ENCODE measurements at places on chromosomes 6 and 20. TPM values are rescaled to one million over a fixed set of nuclear protein-coding genes. Genes with fewer than 3 reads are reported as not detected.

The ARFGEF3 gene
- not detected for total RNA-seq

The ZSCAN9 gene
- total RNA-seq: 0.91 TPM

The SCRT2 gene
- total RNA-seq: not detected

The NKAIN4 gene
- not detected for total RNA-seq

The AKAP12 gene
- 0.30 TPM for total RNA-seq

The C6orf15 gene
- total RNA-seq: not detected

The PARD6B gene
- 5.0 TPM for total RNA-seq

The MEI4 gene
- not detected for total RNA-seq

The PPIL6 gene
- 0.91 TPM for total RNA-seq

DNA sequence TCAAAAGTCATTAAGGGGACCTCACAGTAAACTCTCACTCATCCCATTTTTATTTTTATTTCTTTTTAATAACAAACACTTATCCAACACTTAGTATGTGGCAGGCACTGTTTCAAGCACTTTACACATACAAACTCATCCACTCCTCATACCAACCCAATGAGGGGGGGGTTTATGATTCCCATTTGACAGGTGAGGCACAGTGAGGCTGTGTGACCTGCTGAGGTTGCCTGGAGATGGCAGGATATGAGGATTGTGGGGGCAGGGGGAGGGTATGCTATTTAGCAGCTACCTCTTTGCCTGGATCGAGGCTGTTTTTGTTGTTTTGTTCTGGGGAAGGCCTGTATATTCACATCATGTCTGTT lies 219.8 kb downstream of the KIF16B start:
- H3K27ac ChIP-seq: no peak overlapping the region
- no peak overlapping the region for H3K4me3 ChIP-seq
- no peaks in the 10 kb centered on the region for H3K36me3 ChIP-seq
- DNase-seq: no peak
- H3K4me1 ChIP-seq: no peaks in the 10 kb centered on the region

- H3K27ac ChIP-seq: peak overlapping the region; percentile 37
- no peaks in the 10 kb centered on the region for H3K36me3 ChIP-seq
- peak; percentile 31 for DNase-seq
- H3K27me3 ChIP-seq: no peaks in the 10 kb centered on the region
- peaks cover 16% of the 10 kb centered on the region for H3K4me1 ChIP-seq
- peak overlapping the region; percentile 67 for H3K4me3 ChIP-seq
Measured at GRCh38 chr6:70651326-70651905, 16.3 kb upstream of the SMAP1 start.

DNA sequence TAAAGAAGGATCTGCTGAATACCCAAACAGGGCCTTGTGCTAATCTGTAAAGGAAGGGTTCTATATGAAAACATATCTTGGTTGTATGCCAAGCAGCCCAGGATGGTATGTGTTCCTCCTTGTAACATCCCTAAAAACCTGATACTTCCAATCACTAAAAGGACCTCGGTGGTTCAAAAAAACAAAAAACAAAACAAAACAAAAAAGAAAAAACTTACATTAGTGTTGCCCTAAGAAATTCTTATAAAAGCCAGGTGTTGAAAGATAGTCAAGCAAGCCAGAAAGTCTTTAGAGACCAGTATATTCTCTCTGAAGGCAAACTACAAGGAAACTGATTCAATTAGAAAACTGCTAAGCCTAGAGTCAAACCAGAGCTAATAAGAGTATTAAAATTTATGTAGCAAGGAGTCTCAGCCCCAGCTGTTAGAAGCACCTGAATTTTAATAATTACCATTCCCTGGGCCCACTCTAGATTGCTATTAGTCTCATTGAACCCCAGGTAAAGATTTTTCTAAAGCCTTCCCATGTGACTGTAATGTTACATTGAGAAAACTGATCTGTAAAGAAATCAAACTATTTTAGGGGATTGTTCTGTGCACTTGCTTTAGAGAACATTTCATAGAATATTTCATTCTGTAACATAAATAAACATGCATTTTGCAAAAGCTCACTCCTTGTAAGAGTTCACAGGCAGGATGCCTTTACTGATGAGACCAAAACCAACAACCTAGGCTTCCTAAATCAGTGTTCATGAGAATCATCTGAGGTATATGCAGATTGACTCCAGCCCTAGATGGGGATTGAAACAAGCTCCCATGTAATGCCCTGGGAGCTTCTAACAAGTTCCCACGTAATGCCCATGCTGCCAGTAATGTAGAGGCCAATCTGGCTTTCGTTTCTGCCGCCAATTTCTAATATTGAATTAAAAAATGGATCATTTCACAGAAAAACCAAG lies 95.2 kb upstream of the BTN3A2 start:
- DNase-seq: no peak
- H3K27me3 ChIP-seq: no peaks in the 10 kb centered on the region
- no peaks in the 10 kb centered on the region for H3K36me3 ChIP-seq
- H3K27ac ChIP-seq: peak overlapping the region; percentile 91
- peak overlapping the region; percentile 98 for H3K4me3 ChIP-seq

GRCh38 chr6:71388068-71388744 lies 99.6 kb downstream of the OGFRL1 start:
- H3K36me3 ChIP-seq: no peaks in the 10 kb centered on the region
- no peak overlapping the region for H3K27ac ChIP-seq
- no peaks in the 10 kb centered on the region for H3K4me1 ChIP-seq
- no peaks in the 10 kb centered on the region for H3K27me3 ChIP-seq

DNA sequence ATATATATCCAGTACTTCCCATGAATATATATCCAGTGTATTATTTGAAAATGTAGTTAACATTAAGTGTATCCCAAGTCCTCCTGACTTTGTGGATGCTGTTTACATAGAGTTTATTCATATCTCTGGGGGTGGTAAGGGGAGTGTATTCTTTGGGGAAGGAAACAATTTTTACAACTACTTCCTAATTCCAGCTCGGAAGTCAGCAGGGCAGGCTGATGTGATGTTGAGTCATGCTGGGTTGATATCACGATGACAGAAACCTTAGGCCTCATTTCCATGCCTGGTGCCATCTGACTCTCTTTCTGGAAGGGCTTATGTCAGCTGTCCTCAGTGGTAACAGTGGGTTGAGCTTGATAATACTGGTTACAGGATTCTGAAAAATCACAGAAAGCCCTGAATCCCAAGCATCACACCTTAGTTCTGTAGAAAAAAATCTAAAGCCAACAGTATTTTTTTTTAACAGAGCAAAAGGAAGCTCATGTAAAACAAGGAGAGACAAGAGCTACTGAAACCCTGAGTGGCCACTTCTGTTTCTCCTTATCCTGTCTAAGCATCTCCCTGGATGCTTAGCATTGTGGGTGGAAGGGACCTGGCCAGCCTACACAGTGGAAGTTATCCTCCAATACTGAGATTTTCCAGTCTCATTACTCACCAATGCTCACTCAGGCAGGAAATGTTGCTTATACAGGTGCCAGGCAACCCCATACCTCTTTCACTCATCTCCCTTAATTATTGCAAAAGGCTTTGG lies 75.2 kb upstream of the IYD start:
- no peak overlapping the region for H3K4me3 ChIP-seq
- H3K27ac ChIP-seq: no peak overlapping the region
- H3K4me1 ChIP-seq: no peaks in the 10 kb centered on the region
- no peaks in the 10 kb centered on the region for H3K36me3 ChIP-seq

DNA sequence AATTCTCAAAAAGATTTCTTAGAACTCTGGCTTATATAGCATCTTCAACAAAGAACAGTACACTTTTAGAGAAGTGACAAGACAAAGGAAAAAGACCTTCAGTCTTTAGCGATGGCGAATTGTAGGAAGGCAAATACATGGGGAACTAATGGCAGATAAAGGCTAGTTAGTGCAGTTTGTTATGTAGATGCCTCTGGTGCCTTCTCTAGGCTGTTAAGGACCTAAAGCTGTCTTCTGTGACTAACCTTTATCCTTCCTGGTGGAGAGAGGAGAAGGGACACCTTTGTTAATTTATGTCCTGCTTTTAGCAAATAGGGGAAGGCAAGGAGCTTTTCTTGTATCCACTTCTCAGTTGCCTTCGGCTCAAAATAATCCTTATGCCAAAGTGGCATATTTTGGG lies 7.2 kb downstream of the ANKRD6 start:
- no peak overlapping the region for H3K27ac ChIP-seq
- H3K4me1 ChIP-seq: no peaks in the 10 kb centered on the region
- DNase-seq: no peak
- no peaks in the 10 kb centered on the region for H3K27me3 ChIP-seq
- no peak overlapping the region for H3K4me3 ChIP-seq

DNA sequence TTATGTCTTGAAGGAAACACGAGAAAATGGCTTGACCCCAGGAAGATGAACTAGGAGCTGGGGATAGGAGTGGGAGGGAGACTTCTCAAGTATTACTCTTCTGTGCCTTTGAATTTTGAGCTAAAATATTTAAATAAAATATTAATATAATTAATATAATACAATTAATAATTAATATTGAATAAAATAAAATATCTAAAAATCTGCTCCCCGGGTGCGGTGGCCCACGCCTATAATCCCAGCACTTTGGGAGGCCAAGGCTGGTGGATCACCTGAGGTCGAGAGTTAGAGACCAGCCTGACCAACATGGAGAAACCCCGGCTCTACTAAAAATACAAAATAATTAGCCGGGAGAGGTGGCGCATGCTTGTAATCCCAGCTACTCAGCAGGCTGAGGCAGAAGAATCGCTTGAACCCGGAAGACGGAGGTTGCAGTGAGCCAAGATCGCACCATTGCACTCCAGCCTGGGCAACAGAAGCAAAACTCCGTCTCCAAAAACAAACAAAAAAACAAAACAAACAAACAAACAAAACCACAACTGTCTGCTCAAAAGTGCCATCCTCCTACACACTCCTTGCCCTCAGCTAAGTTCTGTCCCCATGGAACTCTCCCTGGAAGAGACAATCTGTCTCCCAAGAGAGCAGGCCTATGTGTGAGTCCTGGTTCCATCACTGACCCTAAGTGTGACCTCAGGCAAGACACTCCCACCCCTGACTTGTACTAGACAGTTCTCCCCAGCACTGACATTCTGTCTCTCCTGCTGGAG lies 13.7 kb upstream of the TRIB3 start:
- H3K4me3 ChIP-seq: no peak overlapping the region
- no peaks in the 10 kb centered on the region for H3K27me3 ChIP-seq
- no peak for DNase-seq
- H3K4me1 ChIP-seq: peaks cover 20% of the 10 kb centered on the region

DNA sequence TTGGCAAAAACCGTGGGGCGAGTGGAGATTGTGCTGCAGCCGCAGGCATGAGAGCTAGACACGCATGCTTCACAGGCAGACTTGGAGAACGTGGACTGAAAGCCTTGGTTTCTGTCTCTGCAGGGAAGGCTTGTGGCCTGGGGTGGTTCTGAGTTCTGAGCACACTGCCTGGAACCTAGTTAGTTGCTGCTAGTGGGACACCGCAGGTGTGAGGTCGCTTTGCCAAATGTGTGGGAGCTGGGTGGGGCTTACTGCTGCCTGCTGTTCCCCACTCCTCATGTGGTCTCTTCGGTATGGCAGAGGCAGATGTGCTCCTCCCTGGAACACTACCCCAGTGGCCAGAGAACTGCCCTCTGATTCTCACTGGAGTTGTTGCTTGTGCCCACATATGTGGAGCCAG lies 484.0 kb downstream of the MMUT start:
- H3K4me3 ChIP-seq: no peak overlapping the region
- no peak for DNase-seq
- H3K27me3 ChIP-seq: no peaks in the 10 kb centered on the region
- no peak overlapping the region for H3K27ac ChIP-seq
- H3K36me3 ChIP-seq: no peaks in the 10 kb centered on the region

GRCh38 chr6:53728570-53729194 lies 63.1 kb upstream of the KLHL31 start:
- no peaks in the 10 kb centered on the region for H3K36me3 ChIP-seq
- peak overlapping the region; percentile 35 for H3K4me3 ChIP-seq
- peak; percentile 4 for DNase-seq
- H3K4me1 ChIP-seq: no peaks in the 10 kb centered on the region

DNA sequence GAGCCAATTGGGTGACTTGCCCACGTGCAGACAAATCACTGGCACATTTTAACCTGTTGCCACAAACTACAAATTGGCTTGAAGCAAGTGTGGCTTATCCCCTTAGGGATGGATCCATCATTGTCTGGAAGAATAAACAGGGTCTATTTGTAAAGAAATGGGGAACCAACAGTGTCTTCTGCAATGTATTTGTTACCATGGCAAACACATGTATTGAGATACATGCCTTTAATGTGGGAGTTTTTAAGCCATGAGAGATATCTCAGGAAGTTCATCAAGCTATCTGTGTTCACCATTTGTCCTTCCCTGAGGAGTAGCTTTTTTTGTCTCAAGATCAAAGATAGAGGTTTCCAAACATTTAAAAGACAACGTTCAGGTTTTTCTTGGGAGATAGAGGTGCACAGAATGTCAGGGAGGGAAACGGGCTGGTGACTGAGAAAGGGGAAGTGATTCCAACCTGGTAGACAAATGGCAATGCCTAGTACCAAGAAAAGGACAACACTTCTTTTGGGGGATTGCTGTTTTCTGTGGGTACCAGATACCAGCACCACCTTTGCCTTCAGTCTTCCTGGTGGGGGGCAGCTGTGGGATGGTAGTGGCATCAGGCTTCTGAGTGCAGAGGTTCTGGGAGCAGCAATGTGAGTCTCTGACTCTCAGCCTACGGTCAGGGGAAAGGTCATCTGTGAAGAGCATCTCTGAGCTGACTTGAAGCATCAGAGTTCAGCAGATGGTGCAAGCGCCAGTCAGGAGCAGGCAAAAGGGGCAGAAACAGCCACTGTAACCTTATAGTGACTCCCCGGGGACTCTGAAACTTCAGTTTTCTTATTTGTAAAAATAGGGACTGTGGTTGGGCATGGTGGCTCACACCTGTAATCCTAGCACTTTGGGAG lies 20.1 kb upstream of the BCAS1 start:
- no peaks in the 10 kb centered on the region for H3K36me3 ChIP-seq
- H3K27me3 ChIP-seq: peaks cover 3% of the 10 kb centered on the region
- H3K27ac ChIP-seq: no peak overlapping the region
- no peak overlapping the region for H3K4me3 ChIP-seq
- no peaks in the 10 kb centered on the region for H3K4me1 ChIP-seq

GRCh38 chr6:145147981-145148749 lies 587.2 kb downstream of the EPM2A start:
- peaks cover 2% of the 10 kb centered on the region for H3K27me3 ChIP-seq
- H3K36me3 ChIP-seq: no peaks in the 10 kb centered on the region
- no peak overlapping the region for H3K27ac ChIP-seq
- no peak overlapping the region for H3K4me3 ChIP-seq
- DNase-seq: no peak

DNA sequence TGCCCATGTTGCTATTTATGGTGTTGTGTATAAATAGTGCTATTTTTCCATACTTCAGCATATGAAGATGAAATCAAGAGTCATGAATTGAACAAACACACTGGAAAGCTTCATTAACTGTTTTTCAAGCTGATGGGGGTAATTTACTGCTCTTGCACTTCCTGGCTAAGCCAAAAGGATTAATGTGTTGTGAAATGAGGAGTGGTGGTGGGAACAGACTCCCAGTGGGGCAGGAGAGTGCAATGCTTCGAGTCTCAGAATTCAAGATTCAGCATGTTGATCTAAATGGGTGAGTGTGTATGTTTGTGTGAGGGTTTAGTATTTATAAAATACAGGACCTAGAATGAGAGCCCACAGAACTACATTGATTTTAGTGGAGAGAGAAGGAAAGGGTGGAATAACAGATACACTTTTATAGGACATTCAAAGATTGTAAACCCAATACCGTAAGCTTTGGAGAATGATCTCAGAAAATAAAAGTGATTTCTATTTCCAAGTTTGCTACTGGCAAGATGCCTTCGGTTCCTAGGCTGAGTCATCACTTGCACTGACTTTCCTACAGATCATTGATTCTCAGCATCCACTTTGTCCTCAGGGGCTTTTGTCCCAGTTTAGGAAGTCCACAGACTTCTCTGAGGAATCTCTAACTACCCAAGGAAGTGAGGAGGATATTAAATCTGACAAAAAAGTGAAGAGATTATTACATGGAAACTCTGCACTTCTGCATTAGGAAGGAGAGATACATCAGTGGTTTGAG lies 303.6 kb downstream of the TRDN start:
- no peaks in the 10 kb centered on the region for H3K27me3 ChIP-seq
- H3K27ac ChIP-seq: no peak overlapping the region
- H3K4me1 ChIP-seq: no peaks in the 10 kb centered on the region
- no peaks in the 10 kb centered on the region for H3K36me3 ChIP-seq
- H3K4me3 ChIP-seq: no peak overlapping the region
